NK-92 treated with Interleukin-12 subunit alpha and Interleukin-12 subunit beta, amount 100 ng/mL, for 24 hours (cell line): ENCODE measurements at places on chromosomes 16 and 17.

GRCh38 chr17:7213895-7214299, 5.7 kb downstream of the DLG4 start:
- DNase-seq: no peak

DNA sequence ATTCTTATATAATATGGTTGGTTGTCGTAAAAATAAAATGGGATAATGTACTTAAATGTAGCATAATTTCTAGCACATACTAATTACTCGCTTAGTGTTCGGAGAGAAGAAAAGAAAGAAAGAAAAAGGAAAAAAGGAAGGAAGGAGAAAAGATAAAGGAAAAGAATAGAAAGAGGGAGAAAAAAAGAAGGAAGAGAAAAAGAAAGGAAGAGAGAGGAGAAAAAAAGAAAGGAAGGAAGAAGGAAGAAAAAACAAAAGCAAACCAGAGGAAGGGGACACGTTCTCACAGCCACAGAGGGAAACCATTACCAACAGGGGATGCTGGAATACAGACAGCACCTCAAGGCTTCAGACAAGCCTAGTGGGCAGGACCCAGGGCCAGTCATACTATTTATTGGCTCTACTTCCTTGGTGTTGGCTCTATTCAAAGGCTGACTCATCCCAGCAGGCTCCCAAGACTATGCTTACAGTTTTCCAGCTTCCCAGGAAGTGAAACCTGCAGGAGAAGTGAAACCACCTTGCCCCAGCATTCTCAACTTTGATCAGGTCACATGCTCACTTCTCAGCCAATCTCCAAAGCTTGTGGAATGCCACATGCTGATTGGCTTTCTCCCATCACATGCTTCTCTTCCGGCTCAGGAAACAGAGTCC, 273.5 kb upstream of the IRX5 start:
- no peak for DNase-seq

GRCh38 chr17:70049801-70050591, 25.0 kb upstream of the KCNJ16 start:
- no peak for DNase-seq

GRCh38 chr16:73996624-73997339, 299.8 kb upstream of the PSMD7 start:
- no peak for DNase-seq

DNA sequence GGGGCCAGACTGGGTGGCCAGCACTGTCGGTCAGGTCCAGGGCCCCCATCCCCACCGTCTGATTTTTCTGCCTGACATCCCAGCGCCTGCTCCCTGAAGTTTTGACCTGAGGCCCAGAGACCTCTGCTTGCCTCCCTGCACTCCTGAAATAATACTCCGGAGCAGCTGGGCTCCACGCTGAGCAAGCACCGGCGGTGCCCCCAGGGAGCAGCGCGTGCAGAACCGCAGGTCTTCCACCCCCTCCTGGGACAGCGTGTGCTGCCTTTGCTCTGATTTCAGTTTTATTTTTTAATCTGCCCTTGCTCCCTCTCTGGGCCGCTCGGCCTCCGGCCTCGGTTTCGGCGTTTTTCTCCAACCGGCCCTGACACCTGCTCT, 132.4 kb upstream of the GSE1 start:
- no peak for DNase-seq

GRCh38 chr16:58024486-58025350, 836 bp upstream of the MMP15 start:
- DNase-seq: no peak

DNA sequence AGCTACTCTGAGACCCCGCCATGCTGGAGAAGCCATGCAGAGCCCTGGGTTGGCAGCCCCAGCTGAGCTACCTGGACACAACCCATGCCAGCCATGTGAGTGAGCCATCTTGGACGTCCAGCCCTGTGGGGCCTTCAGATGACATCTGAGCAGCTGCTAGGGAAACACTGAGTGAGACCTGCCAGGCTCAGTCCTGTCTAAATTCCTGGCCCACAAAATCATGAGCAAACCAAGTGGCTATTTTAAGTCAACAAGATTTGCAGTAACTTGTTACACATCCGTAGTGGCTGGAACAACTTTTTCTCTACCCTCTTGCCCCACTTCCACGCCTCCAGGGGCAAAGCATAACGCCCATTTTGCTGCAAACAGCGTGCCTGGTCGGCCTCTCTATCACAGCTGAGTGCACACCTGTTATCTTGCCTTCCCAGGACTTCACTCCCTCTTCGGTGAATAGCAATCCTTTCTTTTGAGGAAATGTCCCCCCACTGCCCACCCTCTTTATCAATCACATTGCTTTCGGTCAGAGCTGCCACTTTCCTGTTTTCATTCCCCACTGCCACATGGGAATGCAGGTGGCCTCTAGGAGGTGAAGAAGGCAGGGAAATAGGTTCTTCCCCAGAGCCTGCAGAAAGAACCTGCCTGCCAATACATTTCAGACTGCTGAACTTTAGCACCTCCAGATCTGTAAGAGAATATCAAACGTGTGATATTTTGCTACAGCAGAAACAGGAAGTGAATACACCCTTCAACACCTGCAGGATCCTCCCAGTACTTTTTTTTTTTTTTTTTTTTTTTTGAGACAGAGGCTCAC, 7.4 kb upstream of the SCIMP start:
- DNase-seq: no peak

DNA sequence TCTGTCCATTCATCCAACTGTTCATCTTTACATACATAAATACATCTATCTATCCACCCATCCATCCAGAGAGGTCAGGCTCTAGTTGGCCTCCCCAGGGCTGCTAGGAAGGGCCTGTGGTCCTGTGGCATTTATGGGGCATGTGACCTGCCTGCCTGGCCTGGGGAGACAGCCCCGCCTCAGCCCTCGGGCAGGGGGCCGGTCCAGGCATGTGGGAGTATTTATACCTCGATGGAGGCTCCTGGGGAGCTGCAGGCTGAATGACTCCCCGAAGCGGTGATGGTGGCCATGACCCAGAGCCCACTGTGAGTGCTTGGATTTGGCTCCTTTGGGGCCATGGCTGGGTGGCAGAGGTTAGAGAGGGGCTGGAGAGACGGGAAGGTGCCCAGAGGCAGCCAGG, 7.3 kb downstream of the FOXN1 start:
- DNase-seq: no peak

- no peak for DNase-seq
Measured at GRCh38 chr17:14019186-14019956, 49.9 kb upstream of the COX10 start.

DNA sequence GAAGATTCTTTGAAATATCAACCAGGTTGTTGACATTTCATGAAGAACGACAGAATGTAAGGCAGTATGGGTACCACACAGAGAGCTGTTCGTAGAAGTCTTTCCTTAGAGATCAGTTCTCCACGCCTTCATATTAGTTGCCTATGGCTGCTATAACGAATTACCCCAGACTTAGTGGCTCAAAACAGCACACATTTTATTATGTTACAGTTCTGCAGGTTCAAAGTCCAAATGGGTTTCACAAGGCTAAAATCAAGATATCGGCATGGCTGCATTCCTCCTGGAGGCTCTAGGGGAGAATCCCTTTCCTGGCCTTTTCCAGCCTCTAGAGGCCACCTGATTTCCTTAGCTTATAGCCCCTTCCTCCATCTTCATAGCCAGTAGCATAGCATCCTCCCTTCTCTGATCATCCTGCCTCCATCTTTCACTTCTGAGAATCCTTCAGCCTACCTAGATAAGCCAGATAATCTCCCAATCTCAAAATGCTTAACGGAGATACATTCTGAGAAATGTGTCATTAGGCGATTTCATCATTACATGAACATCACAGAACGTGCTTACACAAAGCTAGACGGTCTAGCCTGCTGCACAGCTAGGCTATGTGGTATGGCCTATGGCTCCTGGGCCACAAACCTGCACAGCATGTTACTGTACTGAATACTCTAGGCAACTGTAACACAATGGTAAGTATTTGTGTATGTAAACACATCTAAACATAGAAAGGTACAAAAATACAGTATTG, 26.0 kb downstream of the ERCC4 start:
- DNase-seq: no peak

- no peak for DNase-seq
Measured at GRCh38 chr16:1890024-1890707, 18.2 kb upstream of the MEIOB start.

GRCh38 chr17:82060614-82061013, 5.0 kb downstream of the DUS1L start:
- DNase-seq: no peak

DNA sequence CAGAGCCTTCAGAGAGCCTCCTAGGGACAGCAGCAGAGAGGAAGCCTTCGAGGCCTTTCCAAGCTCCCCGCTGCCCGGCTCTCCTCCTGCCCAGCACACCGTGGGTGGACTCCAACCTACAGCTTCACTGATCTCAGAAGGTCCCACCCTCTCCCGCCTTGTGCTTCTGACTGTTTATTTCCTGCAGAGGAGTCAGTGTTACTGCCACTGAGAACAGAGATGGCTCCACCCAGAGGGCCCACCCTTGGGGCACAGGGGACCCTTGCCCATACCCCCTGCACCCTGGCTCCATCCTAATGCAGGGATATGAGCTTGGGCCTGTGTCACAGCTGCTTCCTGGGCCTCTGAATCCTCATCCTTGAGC, 52.8 kb upstream of the TOB1 start:
- DNase-seq: no peak

- no peak for DNase-seq
Measured at GRCh38 chr16:71464231-71464630, 2.2 kb upstream of the ZNF23 start.

DNA sequence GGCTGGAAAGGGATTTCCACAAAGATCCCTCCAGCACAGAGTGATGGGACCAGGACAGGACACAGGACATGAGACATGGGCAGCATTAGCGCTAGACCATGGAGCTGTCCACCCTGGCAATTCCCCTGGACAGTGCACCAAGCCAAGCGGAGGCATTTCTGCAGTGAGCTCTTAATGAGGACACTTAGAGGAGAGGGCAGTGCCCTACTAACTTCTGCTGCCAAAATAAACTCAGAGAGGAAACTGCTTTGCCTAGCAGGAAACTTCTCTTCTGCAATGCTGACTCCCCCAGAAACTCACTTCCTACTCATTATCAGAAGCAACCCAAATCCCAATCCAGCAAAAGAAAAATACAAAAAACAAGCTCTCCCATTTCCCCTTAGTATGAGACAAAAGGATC, 119.2 kb downstream of the HS3ST2 start:
- no peak for DNase-seq

DNA sequence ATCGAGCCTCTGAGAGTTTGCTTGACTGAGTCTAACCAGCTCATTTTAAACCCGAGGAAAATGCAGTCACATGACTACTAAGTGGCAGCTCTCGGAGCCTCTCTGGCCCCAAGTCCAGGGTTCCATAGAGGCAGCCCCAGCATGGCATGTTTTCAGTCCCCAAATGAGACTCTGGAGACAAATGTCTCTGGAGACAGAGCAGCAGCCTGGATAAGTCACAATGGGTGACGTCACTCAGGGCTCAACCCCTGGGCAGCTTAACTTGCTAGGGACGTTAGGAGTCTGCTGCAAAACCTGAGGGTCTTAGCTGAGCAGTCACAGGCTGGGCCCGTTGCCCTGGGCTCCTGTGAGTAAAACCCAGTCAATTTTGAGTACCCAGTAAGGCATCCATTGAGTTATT, 6.9 kb upstream of the STH start:
- no peak for DNase-seq

DNA sequence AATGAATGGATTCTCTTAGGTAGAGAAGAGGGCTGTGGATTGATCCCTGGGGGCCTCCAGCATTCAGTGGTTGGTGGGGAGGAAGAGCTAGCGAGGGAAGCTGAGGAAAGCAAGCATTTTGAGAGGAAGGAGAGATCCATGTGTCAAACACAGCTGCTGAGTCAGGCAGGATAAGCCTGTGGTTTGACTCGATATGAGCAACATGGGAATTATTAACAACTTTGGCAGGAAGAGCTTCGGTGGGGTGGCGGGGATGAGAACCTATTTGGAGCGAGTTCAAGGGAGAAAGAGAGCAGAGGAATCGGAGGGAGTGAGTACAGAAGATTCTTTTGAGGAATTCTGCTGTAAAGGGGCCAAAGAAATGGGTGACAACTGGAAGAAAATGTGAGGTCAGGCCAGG, 59.5 kb upstream of the CDC42EP4 start:
- DNase-seq: no peak

GRCh38 chr16:67530013-67530939, 1.6 kb downstream of the RIPOR1 start:
- DNase-seq: no peak

DNA sequence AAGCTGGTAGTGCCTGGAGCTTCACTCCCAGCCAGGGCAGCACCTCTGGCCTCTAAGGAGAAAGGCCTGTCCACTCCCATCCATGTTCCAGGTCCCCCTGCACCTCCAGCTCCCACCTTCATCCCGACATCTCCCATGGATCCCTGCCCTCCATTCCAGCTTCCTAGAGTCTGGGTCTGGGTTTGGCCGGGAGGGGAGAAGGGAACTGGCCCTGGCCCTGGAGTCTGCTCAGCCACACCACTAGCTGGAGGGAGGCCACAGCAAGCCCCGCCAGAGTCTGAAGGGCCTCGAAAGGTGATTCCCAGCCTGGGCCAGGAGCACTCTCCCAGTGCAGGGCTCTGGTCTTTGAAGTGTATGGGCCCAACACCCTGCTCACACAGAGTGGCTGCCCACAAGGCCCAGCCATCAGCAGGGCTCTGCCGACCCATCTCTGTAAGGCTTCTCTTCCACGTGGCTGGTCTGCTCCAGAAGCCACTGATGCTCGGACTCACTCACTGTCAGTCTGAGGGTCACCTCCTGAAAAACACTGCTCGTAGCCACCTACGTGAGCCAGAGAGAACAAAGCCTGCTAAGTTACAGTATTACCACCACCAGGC, 4.7 kb downstream of the NAT9 start:
- DNase-seq: no peak

- no peak for DNase-seq
Measured at GRCh38 chr16:66309-67182, 5.9 kb downstream of the RHBDF1 start.

GRCh38 chr16:81060576-81061306, 16.3 kb downstream of the C16orf46 start:
- no peak for DNase-seq

DNA sequence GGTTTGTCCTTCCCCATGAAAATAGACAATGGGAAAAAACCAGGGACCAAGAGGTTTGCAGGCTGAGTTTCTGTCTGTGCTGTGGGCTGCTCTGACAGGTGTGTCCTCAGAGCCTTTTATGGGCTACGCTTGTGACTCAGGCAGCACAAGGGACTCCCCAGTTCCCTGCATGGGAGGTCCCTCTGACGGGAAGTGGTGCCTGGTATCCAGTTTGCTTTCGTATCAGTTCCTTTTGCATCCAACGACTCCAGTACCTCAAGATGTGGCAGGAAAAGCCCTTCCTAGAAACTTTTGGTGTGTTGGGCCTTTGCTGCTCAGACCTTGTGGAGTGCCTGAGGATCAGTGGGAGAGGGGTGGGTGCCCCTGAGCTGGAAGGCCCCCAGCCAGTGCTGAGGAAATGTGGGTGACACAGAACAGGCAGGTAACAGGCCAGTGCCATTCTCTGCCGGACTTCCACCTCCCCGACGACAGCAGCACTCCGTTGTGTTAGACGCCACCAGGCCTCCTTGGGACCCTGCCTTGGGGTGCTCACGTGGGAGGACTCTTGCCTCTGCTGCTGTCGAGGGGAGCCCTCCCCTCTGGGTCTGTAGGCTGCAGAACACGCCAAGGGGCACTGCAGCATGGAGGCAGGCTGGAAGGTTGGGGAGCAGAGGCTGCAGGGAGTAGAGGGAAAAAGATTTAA, 38.4 kb upstream of the IRF8 start:
- DNase-seq: no peak
